ENCODE measurements at places on chromosomes 12 and 14. TPM values are rescaled to one million over a fixed set of nuclear protein-coding genes. Genes with fewer than 3 reads are reported as not detected.

The NOVA1 gene
- total RNA-seq, result not detected

The ATL1 gene
- total RNA-seq, result 6.5 TPM

The GDF11 gene
- 4.3 TPM for total RNA-seq

The DBX2 gene
- total RNA-seq, result not detected

The NT5DC3 gene
- total RNA-seq, result 10.6 TPM

The SLC38A4 gene
- total RNA-seq, result 1.2 TPM

The MON2 gene
- 69.8 TPM for total RNA-seq

The KRAS gene
- 18.5 TPM for total RNA-seq

The CLEC1B gene
- not detected for total RNA-seq

The KRT73 gene
- total RNA-seq, result not detected

- DNase-seq, result no peak
Observed at GRCh38 chr14:66643344-66643743, 135.4 kb downstream of the GPHN start.

- no peak for DNase-seq
Observed at GRCh38 chr12:101671157-101671791, 26.2 kb upstream of the CHPT1 start.

GRCh38 chr12:92912052-92912451 is 17.0 kb downstream of the EEA1 start:
- peak; percentile 59 for DNase-seq

GRCh38 chr14:101198398-101199027 is 295.0 kb upstream of the RTL1 start:
- DNase-seq, result no peak

- DNase-seq, result no peak
Observed at GRCh38 chr14:23259426-23259825, 21.7 kb downstream of the RNF212B start.

- no peak for DNase-seq
Observed at GRCh38 chr14:66442953-66443571, 43.1 kb upstream of the CCDC196 start.

GRCh38 chr12:4829793-4830162 is 79.9 kb upstream of the KCNA1 start:
- DNase-seq, result no peak

DNA sequence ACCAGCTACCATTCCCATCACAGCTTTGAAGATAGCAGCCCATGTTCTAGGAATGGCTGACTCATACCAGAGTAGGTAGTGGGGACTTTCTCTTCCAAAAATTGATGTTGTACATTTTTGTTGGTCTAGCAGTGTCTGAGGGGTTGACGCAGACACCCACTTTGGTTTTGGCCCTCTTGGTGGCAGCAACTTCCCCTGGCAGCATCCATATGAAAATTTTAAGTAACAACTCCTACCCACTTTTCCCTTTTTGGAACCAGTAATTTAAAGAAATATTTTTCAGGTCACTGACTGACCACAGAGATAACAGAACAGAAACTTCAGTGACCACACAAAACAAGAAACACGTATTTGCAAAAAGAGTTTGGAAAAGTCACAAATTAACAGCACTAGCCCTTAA is 162.0 kb upstream of the TMCC3 start:
- DNase-seq, result no peak

GRCh38 chr12:58765653-58766512 is 154.4 kb downstream of the LRIG3 start:
- DNase-seq, result no peak

- DNase-seq, result peak; percentile 77
Observed at GRCh38 chr12:53171725-53172329, 8.7 kb upstream of the ZNF740 start.

- DNase-seq, result no peak
Observed at GRCh38 chr12:4323396-4323795, 2.4 kb downstream of the TIGAR start.

GRCh38 chr14:23942587-23942986 is 11.0 kb upstream of the DHRS4 start:
- DNase-seq, result no peak

DNA sequence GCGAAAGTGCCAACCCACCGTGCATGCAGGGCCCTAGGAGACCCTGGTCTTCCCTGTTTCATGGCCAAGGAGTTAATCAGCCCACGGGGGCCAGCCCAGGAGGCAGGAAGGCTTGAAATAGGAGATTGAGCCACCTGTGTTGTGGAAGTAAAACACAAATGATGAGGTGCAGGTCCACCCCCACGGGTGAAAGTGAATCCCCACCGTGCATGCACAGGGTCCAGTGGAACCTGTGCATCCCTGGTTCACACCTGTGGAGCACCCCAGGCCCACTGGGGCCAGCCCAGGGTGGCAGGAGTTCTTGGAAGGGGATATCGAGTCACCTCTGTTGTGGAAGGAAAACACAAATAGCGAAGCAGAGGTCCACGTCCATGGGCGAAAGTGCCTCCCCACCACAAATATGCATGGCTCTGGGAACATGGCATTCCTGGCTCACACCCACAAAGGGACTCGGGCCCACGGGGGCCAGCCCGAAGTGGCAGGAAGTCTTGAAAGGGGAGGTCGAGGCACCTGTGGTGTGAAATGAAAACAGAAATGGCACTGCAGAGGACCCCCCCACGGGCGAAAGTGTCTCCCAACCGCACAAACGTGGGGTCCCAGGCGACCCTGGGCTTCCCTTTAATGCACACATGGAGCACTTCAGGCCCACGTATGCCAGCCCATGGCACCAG is 381.5 kb downstream of the ALG10 start:
- no peak for DNase-seq

DNA sequence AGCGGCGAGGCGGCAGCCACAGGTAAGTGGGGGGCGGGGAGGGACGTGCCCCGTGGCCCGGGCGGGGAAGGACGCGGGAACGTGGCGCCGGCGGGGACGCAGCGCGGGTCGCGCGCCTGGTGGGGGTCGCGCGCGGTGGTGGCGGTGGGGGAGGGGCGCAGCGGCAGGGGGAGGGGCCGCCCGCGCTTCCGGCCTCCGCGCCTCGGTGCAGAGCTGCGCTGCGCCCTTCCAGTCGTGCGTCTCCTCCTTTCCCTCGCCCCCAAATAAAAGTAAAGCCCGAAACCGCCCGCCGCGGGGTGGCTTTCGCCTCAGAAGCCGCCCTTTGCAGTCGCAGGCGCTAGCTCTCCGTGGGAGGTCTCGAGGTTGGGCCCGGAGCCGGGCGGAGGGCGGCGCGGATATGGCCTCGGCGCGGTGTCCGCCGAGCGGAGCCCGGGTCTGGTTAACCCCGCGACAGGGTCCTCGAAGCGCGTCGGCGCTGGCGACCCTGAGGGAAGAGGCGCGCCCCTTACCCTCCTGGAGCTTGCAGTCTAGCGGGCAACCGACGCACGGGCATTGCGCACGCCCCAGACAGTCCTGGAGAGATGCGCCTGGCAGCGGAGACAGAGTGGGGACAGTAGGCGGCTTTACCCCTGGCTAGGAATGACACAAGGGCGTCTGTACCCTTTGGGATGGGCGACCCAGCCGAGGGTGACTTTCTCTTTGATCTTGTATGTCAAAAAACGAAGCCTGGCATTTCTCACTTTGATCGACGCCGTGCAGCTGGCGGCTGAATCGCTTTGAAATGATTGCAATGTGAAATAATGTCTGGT is 589 bp downstream of the ATF1 start:
- DNase-seq, result peak; percentile 82

DNA sequence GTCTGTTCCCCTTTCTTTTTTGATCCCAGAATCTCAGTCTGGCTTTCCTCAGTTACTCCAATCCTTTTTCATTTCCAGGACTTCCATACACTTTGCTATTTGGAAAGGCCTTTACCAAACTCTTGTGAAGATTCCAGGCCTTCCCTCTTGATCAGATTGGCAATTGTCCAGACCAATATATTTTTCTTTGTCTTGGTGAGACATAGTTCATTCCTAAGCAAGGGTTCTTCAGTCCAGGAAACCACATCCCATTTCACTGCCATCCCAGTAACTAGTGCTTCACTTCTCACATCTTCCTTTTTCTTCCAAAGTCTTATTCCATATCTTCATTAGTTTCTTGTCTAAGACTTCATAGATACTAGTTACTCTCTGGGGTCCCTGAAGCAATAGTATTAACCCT is 2.1 kb upstream of the PTPRQ start:
- DNase-seq, result no peak

DNA sequence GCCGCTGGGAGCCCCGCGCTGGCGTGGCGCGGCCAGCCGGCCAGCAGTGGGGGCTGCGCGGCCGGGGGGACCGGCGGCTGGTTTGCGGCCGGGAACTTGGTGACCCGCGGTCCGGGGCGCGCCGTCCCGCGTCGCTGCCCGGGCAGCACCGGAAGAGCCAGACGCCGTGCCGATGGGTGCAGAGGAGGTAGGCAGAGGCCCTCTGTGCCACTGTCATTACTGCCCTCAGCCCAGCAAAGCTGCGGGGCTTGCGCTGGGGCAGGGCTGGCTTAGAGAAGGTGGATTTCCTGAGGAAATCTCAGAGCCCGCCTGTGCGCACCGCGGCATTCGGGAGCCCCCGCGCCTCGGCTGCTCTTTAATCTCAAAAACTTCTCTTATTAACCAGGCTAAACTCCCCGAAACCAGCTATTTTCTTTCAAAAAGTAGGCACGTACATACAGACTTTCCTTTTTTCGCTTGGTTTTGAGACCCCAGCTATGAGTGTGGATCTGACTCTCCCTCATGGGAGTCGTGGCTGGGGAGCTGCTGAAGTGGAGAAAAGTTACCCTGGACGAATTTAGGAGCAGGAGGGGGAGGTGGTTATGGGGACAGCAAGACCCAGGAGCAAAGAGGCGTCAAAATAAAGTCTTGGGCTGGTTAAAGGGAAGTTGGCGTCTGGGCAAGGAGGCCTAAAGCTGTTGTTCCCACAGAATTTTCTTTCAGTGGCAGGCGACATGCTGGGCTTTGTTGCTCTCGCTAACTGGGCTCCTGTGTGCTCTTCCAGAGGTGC is 802 bp downstream of the SUSD6 start:
- DNase-seq, result peak; percentile 83

DNA sequence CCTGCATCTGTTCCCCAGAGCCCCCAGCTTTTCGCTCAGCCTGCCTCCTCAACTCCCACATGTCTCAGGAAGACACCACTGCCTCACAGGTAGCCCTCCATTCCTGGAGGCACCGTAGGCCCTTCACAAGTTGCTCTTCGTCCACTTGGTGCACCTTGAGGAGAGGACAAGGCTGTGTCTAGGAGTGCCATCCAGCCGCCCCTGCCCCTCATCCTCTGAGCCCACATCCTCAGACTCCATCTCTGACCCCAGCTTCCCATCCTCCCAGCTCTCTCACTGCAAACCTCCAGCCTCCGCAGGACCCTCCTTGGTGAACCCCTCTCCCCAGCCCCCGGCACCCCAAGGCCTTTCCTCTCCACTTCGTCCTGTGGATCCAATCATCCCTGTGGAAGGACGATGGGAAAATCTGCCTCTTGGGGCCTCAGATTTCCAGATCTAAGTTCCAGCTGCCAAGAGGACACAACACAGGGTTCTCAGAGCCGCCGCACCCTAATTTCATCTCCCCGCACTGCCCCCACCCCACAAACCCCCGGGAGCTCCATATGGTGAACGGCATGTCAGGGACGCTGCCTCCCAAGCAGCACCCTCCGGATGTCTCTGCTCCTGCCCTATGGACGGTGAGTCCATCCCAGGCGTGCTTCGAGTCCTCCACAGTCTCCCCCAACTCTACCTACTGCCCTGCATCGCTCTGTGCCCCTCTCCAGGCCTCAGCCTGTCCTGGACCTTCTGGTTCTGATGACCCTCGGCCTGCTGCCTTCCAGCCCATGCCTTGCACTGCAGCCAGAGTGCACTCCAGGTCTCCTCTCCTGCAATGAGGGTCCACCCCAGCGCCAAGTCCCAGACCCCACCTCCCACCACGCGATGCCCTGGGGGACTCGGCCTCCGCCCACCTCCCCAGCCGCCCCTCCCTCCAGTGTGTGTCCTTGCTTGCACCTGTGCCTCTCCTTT is 314.1 kb upstream of the DIO3 start:
- peak; percentile 38 for DNase-seq

DNA sequence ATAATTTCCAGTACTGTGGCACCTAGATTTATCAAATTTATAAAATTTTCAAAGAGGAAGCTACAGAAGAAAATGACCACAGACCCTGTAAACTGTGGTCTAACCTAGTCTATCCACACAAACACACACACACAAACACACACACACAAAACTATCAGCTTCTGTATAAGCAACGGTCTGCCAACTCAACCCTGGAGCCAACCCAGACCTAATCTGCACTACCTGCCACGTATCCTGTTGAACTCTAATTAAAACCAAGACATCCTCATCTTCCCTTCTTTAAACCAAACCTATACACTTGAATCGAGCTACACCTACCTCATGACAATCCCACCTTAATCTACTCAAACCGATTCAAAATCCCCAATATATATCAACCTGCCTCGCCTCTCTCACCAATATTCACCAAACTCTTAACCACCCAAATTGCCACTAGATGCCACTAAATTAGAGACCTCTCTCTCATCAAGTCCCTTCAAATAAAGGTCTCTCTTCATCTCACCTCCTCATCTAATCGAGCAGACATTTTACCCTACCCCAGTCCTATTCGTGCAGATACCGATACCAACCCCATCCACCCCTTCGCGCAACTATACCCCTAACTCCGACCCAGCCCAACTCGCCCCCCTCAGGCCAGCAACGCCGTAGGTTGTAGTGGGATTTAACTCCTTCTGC is 808 bp downstream of the ACIN1 start:
- no peak for DNase-seq

GRCh38 chr12:26309634-26310033 is 114.3 kb downstream of the SSPN start:
- DNase-seq, result no peak

DNA sequence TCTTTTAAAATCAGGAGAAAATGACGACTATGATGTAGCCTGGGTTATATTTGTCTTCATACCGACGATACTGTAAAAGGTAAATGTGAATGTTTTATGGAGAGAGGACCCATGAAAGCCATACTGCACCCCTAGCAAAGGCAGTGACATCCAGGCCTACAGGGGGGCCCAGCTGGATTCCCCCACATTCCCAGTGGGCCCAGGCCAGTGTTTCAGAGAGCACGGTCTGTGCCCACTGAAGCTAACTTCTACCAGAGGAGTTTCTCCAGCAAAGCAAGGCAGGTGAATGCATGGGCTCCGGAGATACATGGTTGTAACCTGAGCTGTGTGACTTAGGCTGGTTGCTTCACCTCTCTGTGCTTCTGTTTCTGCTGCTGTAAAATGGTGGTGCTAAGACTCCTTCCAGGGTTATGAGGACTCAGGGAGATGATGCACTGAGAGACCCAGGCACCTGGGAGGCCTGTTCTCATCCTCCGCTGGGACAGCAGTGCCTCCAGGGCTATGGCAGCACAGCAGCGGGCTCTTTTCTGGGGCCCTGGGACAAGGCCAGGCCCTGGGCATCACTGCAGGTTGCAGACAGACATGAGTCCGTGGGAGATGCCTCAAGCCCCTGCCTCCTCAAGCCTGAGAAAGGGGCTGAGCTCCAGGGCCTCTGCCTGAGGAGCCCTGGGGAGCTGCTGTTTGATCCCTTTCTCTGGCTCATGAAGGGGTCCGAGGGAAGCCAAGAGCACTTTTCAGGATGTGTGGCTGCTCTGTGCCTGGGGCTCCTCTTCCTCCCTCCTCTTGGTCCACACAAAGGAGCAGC is 73.7 kb downstream of the SERPINA3 start:
- DNase-seq, result peak; percentile 53

DNA sequence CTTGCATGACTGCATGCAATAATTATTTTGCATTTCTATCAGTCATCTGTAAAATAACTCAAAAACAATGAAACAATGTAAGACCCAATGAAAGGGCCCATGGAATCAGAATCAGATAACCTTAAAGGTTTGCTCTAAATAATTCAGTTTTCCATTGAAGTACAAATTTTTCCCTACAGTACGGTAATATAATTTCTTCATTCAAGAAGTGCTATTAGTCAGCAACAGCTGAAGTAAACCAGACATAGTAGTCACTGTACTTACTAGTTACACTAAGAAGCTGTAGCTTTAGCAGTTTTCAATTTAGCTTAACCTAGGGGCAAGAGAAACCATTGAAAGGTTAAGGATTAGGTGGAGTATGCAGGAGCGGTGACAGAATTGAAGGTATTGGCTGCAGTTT is 43.5 kb downstream of the BCAT1 start:
- peak; percentile 72 for DNase-seq

Measured in osteoblast (primary cell).